Thoracic aorta (tissue), 2 donors: ENCODE measurements at places on chromosomes 3 and 15. TPM values are rescaled to one million over a fixed set of nuclear protein-coding genes. Genes with fewer than 3 reads are reported as not detected.

The TNFAIP8L3 gene
- total RNA-seq, result 42.0 TPM

DNA sequence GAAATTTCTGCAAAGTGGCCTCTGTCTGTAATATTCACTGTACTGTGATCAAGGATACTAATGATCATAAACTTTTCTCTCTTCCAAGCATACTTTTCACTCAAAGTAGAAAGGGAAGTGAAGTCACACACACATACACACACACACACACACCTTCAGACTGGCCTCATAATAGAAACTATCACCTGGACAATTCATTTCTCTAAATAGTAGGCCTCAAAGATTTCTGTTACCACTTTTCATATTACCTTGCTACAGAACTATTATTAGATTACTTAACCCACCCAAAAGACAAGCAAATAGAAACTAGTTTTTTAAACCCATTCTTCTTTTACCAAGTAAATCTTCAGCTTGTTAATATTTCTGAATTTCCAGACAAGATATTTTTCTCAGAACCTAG, 12.2 kb downstream of the CPB1 start:
- H3K27ac ChIP-seq, result no peak overlapping the region
- no peaks in the 10 kb centered on the region for H3K4me1 ChIP-seq
- no peak overlapping the region for H3K4me3 ChIP-seq
- no peaks in the 10 kb centered on the region for H3K36me3 ChIP-seq
- no peak for DNase-seq

The CLRN1 gene
- total RNA-seq, result not detected

DNA sequence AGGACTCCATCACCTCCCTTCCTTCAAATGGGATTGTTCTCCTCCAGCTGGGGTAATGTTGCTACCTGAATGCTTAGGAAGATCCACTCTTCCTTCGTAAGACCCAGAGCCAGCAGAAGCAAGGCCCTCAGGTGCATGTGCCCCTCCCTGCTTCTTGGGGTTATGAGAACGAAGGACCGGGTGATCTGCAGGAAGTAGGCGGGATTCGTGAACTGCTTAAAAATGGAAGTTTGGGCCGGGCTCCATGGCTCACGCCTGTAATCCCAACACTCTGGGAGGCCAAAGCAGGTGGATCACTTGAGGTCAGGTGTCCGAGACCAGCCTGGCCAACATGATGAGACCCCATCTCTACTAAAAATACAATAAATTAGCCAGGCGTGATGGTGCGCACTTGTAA, 8.0 kb downstream of the TLR9 start:
- peaks cover 28% of the 10 kb centered on the region for H3K36me3 ChIP-seq
- no peak overlapping the region for H3K27ac ChIP-seq
- no peaks in the 10 kb centered on the region for H3K27me3 ChIP-seq
- H3K4me3 ChIP-seq, result no peak overlapping the region

GRCh38 chr15:39880718-39881387, 39.2 kb downstream of the GPR176 start:
- no peak overlapping the region for H3K27ac ChIP-seq
- no peak overlapping the region for H3K4me3 ChIP-seq
- H3K36me3 ChIP-seq, result no peaks in the 10 kb centered on the region

DNA sequence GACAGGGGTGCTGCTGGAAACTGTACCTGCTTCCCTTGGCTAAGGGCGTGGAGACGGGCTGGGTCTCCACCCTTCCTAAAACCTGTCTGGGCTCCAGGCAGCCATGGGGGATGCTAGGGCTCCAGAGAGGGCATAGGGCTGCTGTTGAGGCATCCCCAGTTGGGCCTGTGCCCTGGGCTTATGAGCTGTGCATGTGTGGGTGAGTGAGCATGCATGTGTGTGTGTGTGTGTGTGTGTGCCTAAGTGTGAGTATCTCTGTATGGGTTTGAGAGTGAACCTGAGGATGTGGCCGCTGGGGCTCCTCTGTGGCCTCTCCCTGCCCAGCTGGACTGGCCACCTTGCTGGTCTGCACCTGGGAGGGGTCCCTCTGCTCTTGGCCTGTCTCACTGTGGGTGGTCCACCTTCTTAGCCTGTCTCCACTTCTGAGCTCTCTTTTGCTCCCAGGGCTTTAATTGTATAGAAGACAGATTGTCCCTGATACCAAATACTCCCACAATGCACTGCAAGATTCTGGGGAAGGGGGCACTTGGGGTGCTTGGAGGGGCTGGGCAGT, 11.9 kb upstream of the TMEM115 start:
- no peaks in the 10 kb centered on the region for H3K27me3 ChIP-seq
- H3K4me3 ChIP-seq, result no peak overlapping the region
- H3K27ac ChIP-seq, result no peak overlapping the region
- H3K36me3 ChIP-seq, result no peaks in the 10 kb centered on the region
- peaks cover 3% of the 10 kb centered on the region for H3K4me1 ChIP-seq

- no peak for DNase-seq
- H3K4me3 ChIP-seq, result no peak overlapping the region
- no peaks in the 10 kb centered on the region for H3K36me3 ChIP-seq
These were observed 9.0 kb upstream of the CD47 start for GRCh38 chr3:108099679-108100428.

DNA sequence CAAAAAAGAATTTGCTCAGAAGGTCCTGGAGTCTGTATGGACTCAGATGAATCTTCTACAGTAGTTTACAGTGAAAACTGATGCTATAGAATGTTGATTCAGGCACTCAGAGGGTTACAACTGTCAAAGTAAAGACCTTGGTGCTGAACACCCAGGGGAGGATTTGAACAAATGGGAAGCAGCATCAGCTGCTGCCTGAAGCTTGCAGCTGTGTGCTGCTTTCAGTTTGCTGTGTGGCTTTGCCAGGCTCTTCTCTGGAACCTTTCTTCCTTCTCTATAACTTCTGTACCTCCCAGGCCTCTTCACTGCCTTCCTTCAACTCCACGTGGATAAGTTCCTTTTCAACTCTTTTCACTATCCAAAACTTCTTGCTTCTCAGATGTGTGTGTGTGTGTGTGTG, 214.2 kb downstream of the GRM7 start:
- H3K27me3 ChIP-seq, result no peaks in the 10 kb centered on the region
- no peak overlapping the region for H3K4me3 ChIP-seq
- H3K27ac ChIP-seq, result no peak overlapping the region
- H3K4me1 ChIP-seq, result no peaks in the 10 kb centered on the region
- DNase-seq, result no peak
